ENCODE measurements at places on chromosomes 4 and X. TPM values are rescaled to one million over a fixed set of nuclear protein-coding genes. Genes with fewer than 3 reads are reported as not detected.

Gene AMTN
- total RNA-seq: not detected

Gene GATA1
- not detected for total RNA-seq

Gene SSX4B
- not detected for total RNA-seq

Gene FATE1
- not detected for total RNA-seq

DNA sequence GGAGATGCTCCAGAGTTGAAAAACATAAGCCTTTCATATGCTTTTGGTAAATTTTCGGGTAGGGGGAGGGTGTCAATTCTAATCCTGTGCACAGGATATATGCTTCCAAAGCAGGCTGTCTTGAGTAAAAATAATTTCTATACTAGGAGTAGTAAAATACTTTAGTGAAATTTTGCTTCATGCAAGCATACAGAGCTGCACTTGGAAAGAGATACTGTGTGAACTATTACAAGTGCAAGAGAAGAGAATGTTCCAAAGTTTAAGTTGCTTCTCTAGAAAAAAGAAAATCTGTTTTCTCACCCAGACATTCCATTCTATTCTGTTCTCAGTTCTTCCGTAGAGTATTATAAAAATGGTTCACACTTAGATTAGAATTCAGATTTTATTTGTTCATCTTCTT, 324.6 kb upstream of the AADAT start:
- no peak for DNase-seq

- peak; percentile 22 for DNase-seq
These were observed 100.1 kb downstream of the CEP135 start for GRCh38 chr4:56048702-56049431.

- peak; percentile 46 for DNase-seq
These were observed 7.2 kb upstream of the NEUROG2 start for GRCh38 chr4:112523008-112523721.

- DNase-seq: no peak
These were observed 288.7 kb upstream of the CTSO start for GRCh38 chr4:156242390-156242789.

DNA sequence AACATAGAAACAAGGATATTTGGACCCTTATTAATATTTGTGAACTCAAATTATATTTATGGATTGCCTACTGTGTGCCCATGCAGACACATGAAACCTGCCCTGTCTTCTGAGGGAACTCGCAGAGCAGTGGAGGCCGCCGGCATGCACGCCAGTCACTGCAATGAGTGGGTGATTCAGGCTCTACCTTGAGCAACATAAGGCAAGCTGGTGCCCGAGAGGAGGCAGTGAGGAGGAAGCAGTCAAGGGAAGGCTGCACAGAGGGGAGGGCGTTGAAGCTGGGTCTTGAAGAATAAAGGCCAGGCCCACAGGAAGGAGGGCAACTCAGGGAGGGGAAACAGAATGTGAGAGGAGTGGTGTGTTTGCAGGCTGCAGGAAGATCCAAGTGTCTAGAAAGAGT, 52.8 kb downstream of the PPEF2 start:
- DNase-seq: no peak

DNA sequence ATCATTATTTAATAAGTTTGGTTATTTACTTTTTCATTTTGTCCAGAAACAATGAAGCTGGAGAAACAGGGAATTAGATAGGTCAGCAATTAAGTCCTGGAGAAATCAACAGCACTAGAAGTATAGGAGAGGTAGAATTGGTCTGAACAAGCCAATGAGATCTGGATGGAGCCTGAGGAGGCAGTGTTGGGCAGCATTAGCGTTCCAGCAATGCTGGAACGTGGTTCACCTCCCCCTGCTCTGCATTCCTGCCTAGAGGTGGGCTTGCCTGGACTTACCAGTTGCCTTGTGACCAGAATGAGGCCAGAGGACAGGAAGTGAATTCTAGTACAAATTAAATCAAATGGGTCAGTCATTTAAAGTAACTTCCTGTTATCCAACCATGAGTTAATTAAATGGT, 4.6 kb downstream of the RASSF6 start:
- no peak for DNase-seq

GRCh38 chr4:93018243-93018642, 714.5 kb downstream of the GRID2 start:
- no peak for DNase-seq

- peak; percentile 61 for DNase-seq
These were observed 79.9 kb downstream of the SLC9A6 start for GRCh38 chrX:136065044-136065671.

- peak; percentile 77 for DNase-seq
These were observed 863 bp upstream of the RAB33A start for GRCh38 chrX:130170752-130171445.
